ENCODE measurements at places on chromosomes 4 and X.
A peak's percentile ranks its signal among the peaks of the same experiment; 100 is the strongest.

GRCh38 chr4:21819086-21819485 lies 129.5 kb downstream of the KCNIP4 start:
- no peak for ATAC-seq

DNA sequence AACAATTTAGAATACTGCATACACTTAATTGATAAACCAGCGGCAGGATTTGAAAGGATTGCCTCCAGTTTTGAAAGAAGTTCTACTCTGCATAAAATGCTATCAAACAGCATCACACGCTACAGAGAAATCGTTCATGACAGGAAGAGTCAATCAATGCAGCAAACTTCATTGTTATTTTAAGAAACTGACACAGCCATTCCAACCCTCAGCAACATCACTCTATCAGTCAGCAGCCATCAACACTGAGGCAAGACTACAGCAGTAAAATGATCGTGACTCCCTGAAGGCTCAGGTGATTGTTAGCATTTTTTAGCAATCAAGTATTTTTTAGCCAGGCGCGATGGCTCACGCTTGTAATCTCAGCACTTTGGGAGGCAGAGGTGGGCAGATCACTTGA lies 98.3 kb downstream of the FBXW7 start:
- no peak for ATAC-seq

DNA sequence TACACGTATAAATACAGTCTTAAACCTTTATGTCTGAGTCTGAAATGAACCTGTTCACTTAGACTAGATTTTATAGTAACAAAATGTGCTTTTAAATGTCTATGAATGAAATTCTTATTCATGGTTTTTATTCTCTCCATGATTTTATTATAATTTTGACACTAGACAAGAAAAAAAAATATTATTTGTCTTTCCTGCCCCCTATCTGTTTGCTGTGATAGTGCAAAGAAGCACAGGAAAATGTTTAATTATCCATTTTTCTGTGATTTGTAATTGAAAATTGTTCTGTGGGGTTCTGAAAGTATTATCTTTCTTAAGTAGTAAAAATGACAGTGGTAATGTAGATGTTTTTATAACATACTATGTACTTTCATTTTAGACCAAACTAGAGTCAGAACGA lies 52.0 kb downstream of the INTS6L start:
- no peak for ATAC-seq

- peak; percentile 76 for ATAC-seq
These were observed 4.8 kb upstream of the NKX3-2 start for GRCh38 chr4:13548984-13549546.

DNA sequence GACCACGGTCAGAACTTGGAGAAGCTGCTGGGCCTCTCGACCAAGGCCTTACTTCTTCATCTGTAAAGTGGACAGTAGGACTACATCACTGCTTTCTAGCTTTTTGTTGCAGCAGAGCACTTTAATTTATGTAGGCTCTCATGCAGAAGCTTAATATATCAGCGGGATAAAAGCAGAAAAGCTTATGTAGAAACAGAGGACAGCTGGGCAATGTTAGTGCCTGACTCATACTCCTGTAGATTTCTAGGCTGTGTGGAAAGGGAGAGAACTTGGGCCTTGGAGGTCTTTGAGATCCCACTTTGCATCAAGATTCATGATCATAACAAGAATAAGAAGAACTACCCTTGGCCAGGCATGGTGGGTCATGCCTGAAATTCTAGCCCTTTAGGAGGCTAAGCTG lies 91.2 kb downstream of the ARHGAP10 start:
- ATAC-seq, result no peak

DNA sequence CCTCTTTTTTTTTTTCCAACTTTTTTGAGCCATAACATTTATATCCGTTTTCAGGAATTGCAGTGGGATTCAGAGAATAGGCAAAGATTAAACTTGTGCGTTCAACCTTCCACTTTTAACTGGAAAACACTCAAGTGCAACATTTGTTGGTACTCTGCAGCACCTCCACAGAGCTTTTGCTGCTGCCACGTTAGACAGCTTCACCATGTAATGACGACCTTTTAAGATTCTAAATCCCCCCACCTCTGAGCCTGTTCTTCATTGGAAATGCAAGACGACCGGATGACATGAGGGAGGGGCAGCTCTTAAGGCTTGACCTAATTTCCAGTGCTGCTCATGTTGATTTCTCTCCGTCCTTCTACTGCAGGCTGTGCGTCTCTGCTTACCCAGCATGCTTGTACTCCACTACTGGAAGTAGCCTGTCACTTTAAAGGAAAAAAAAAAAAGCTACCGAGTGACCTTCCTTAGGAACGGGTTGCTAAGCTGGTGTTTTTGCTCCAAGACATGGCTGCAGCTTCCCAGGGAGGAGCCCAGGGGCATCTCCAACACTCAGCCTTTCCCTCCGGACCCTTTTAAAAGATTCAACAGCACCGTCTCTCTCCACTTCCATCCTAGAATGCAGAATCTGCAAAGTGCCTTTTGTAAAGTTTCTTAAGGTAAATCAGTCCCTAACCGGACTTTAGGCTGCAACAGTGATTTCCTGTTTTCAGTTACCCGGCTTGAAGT lies at the start of gene CC2D2A:
TSS of gene CC2D2A (plus strand) at position 481 of the 726 bp plus-strand sequence. CDS start 6,051 bp downstream, outside the sequence.
- peak; percentile 24 for ATAC-seq

GRCh38 chr4:173167758-173168395 lies 734 bp upstream of the GALNT7 start:
- no peak for ATAC-seq

- no peak for ATAC-seq
These were observed 163.7 kb downstream of the CORIN start for GRCh38 chr4:47674144-47674543.

DNA sequence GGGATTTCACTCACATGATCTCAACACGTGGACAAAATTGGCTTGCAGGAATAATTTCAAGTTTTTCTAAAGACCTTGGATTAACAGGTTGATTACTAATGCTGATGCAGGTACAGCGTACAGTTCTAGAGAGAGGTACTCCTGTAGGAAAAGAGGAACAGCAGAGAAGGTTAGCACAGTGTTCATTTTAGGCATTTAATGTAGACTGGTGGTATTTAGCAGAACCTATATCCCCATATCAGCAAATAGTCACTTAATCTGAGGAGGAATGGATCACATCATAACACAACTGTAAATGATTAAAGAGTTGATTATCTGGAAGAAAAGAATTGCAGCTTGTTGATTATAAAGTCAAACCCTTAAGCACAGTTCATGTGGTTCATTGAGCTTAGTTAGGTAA lies 620 bp downstream of the CXCL10 start:
- ATAC-seq, result no peak

- no peak for ATAC-seq
These were observed 9.2 kb upstream of the EIF4E start for GRCh38 chr4:98937986-98938720.

- no peak for ATAC-seq
These were observed 32.6 kb downstream of the ADAMTS3 start for GRCh38 chr4:72536443-72536842.

GRCh38 chr4:187179086-187180058 lies 455.7 kb upstream of the FAT1 start:
- no peak for ATAC-seq

DNA sequence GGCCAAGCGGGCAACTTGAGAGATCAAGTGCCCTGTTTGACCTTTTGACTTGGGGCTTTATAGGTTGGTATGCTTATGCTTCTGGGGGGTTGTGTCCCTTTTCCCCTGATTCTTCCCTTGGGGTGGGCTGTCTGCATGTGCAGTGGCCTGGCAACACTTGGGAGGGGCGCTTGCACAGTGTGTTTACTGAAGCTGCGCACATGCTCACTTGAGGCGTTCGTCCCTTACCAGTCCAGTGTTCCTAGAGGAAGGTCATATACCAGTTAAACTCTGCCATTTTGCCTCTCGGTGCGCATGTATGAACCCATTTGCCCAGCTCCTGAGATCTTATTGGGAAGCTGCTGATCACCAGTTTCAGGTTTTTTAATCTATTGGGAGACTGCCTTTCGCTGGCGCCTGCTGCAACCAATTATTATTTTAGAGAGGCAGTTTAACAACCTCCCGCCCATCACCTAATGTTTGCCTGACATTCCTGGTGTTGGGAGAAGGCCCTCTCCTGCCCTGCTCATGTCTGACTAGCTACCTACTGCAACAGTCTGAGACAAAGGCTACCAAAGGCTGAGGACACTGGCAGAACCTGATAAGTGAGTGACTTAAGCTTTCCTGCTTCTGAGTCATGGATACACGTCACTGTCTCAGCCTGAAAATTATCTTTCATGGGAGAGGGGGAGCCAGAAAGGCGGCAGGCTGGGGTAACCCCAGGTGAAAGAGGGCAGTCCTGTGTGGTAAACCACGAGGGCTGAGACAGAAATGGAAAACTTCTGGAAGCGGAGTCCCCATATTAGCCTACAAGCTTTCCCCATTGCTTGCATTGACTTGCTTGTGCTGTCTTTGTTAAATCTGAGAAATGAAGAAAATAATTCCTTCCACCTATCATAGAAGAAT lies 97.6 kb downstream of the CPE start:
- ATAC-seq, result no peak

GRCh38 chr4:97279391-97279790 lies 863.9 kb downstream of the STPG2 start:
- ATAC-seq, result no peak

GRCh38 chr4:57044279-57044678 lies 65.6 kb downstream of the POLR2B start:
- no peak for ATAC-seq

- ATAC-seq, result no peak
These were observed 141.4 kb upstream of the LNX1 start for GRCh38 chr4:53732661-53733060.

- ATAC-seq, result peak; percentile 51
These were observed 33.1 kb downstream of the FTHL17 start for GRCh38 chrX:31038575-31039326.

DNA sequence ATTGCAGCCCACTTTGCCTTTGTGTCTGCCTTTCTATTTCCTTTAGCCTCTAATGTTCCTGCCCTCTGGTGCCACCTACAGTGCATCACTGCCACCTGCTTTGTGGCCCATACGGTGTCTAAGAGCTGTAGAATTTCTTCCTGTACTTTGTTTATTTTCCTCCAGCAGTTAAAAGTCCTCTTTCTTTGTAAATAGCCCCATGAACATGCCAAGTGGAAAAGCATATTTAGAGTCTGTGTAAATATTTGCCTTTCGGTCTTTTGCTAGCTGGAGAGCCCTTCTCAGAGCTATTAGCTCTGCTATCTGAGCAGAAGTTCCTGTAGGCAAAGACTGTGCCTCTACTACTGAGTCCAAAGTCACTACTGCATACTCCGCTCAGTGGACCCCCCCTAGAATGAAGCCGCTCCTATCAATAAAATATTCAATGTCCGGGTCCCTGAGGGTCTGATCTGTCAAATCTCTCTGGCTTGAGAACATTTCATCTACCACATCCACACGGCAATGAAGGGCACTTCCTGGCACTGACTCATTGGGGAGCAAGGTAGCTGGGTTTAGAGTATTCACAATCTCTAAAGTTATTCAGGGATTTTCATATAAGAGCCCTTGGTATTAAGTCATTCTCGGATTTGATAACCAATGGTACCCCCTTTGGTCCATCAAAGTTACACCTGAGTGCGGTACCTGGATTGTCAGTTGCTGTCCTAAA lies 36.3 kb downstream of the SULT1E1 start:
- no peak for ATAC-seq

DNA sequence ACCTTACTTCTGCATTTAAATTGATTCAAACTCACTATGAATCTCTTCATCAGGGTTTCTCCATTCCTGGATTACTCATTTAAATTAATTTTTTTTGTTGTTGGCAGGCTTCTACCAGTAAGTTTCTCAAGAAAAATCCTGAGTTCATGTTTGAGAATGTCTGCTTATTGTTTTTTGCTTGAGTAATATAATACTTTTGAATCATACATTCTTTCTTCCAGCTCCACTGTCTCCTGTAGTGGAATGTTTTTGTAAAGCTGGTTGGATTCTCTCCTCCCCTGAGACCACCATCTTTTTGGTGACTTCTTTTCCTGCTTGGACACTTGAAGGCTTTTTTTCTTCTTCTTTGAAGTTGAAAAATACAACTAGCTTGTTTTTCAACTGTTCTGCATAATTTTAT lies 4.3 kb upstream of the MID1IP1 start:
- ATAC-seq, result no peak
